Left ventricle myocardium superior (tissue), 1 donor: ENCODE measurements at places on chromosomes 3 and 15.

GRCh38 chr3:151407928-151408327, 23.4 kb upstream of the P2RY12 start:
- no peak for DNase-seq

DNA sequence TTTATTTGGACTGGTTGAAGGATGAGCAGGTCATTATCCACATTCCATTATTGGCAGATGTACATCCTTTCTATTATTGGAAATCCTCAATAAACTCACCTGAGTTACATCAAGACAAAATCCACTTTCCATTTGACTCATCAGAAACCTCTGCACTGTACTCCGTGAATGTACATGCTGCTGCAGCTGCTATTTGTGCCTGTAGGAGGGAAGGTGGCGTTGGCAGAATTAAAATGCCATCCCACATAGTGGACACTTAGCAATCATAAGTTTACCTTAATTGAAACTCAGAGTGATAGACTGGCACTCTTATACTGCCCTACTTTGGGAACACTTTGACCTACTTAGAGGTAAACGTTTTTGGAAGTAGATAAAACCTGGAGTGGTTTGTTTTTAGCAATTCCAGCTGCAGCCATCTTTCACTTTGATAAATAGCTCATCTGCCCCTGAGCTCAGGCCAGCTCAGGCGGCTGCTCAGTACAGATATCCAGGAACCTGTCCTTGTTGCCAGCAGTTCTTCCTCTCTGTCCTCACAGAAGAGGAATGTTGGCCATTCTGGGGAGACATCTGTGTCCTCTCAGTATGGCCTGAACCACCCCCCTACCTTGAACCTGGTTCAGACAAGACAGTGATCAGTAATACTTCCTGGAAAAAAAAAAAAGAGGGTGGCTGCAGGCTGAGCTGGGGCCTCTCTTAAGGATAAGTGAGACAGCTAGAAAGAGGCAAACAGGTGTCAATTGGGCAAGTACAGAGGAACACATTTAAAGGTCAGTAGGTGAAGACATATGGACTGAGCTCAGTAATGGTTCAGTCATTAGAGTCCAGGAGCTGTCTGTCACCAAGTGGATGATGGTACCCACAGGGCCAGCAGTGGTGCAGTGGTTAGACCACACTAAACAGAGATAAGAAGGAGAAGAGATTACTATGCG, 153.4 kb upstream of the UMPS start:
- DNase-seq: no peak

GRCh38 chr15:81908111-81908510, 137.7 kb downstream of the MEX3B start:
- DNase-seq: no peak

DNA sequence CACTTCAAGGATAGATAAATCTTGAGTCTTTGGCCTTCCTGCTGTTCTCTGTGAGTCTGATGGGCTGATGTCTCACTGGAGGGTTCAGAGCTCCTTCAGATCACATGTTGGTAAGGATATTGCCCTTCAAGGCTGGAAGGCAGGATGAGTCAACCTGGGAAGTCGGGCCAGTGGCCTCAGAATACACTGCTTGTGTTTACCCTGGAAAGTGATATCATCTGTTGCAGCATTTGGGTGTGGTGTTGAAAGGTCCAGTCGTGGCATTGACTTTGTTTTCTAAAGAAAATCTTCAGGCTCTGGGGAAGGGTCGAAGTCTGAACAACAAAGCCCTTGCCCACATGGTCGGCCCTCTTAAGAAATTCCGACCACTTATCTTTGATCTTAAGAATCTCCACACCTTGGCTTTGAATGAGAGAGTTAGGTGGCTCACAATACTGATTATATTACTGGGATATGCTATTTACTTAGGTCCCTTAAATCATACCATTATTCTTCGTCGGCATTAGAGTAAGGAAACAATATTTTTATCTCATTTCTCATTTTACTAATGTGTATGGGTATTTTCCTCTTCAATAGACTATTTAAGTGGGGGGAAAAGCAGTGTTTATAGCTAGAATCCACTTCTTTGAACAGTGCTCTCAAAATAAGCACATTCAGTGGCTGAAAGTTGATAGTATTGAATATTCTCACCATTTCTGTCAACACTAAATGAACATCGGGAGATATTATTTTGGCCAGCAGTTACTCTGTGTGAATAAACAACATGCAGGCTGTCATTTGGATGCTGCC, 303.9 kb upstream of the RASGRP1 start:
- peak; percentile 36 for DNase-seq

GRCh38 chr3:52041118-52041731, 15.1 kb downstream of the DUSP7 start:
- DNase-seq: no peak

DNA sequence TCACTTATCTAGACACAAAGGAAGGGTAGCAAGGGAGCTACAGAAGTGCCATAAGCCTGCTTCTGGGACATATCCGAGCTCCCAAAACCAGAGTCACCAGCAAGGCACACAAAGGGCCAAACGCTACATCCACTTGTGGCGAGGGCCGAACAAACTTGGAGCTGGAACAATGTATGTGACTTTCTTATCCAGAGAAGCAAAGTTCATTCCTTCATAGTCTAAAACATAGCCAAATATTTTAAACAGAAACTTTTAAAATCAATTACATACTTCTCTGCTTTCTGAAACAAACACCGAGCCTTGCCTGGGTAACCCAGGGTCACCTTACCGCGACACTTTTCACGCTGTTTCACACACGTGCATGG, 15.9 kb downstream of the ZXDC start:
- DNase-seq: no peak

DNA sequence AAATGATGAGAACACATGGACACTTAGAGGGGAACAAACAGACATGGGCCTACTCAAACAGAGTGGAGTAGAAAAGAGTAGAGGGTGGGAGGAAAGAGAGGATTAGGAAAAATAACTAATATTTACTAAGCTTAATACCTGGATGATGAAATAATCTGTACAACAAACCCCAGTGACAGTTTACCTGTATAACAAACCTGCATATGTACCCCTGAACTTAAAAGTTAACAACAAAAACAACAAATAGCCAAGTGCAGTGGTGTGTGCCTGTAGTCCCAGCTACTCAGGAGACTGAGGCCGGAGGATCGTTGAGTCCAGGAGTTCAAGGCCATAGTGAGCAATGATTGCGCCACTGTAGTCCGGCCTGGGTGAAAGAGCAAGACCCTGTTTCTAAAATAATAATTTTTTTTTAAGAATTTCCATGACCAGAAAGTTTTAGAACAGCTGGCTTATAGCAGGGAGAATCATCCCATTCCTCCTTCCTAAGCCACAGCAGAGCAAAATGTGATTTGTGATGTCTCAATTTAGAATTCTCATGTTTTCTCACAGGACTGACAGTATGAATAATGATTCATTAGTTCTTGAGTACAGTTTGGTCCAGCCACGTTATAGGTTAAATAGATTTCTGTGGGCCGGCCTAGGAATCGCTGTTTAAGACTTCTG, 150.0 kb downstream of the ZNF609 start:
- DNase-seq: no peak

- DNase-seq: no peak
Measured at GRCh38 chr15:59178151-59178695, 28.4 kb upstream of the LDHAL6B start.

DNA sequence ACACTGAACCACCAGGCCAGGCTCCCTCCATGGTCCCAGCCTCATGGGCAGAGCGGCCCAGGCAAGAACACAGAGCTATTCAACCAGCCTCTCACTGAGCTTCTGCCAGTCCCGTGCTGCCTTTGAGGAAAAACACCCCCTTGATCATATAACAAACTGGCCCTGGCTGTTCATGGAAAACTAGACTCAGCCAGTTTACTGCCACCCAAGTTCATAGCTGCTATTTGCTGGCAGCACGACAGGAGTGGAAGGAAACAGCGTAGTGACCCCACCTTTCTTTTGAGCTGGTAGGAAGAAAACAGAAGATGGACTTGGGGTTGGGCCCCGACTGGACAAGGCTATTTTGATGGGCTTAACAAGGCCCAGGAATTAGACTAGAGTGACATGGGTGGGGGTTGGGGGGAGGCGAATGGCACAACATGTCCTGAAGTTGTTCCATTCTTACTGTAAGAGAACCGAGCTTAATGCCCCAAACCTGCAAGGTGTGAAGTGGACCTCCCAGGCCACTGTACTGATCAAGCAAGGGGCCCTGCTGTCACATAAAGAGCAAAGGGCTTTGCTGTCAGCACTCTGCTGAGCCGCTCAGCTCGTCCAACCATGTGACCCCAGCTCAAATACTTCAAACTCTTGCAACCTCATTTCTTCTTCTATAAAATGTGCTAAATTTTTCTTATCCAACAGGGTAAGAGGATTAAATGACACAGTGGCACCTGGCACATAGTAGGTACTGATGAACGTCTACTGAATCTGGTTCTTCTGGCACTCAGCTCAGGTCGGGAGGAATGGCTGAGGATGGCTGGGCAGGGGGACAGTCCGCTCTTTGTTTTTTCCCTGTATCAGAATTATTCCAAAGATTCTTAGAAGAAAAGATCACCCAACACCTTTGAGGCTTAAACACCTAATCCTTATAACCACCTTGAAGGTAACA, 1.6 kb downstream of the FBXL22 start:
- DNase-seq: no peak

GRCh38 chr3:140455521-140456214, 222.2 kb upstream of the TRIM42 start:
- DNase-seq: no peak

GRCh38 chr3:127844326-127844942, 22.1 kb upstream of the MGLL start:
- no peak for DNase-seq
